CD4-positive, alpha-beta T cell treated with Interleukin-1 beta for 1 hour (primary cell): ENCODE measurements at places on chromosomes 12 and 14.

DNA sequence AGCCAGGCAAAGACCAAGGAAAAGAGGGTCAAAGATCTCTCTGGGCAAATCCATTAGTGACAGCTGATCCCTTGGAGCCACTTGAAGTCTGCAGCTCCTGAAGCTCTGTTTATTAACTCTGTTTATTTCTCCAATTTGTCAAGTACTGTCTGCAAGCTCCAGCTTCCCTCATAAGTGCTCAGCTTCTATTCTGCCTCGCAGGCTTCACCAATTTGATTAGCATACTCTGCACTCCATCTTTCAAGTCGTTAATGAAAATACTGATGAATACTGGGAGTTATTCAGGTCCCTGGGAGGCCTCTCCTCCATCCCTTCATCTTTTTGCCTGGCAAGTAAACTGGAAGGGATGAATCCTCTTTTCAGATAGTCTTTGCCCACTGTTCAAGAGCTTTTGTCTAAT is 54.3 kb downstream of the TTC9 start:
- no peak for DNase-seq

GRCh38 chr14:100622708-100623485 is 35.7 kb upstream of the BEGAIN start:
- no peak for DNase-seq

- no peak for DNase-seq
These were observed 116.0 kb upstream of the LHX5 start for GRCh38 chr12:113587720-113588119.

DNA sequence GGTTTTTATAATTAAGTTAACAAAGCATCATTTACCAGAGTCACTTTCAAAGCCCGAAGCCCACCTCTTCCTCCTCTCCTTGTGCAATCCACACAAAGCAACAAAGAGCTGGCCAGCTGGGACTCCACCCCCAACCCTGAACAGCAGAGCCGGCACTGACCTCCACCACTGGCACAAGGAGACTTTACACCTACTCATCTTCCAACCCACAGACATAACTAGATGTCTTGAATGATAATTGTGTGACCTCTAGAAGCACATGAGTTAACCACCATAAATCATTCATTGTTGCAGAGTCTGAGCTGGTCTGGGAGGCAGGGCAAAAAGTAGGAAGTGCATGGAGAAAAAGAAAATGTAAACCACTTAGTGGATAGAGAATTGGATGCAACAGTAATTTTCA is 72.2 kb downstream of the ST8SIA1 start:
- no peak for DNase-seq

DNA sequence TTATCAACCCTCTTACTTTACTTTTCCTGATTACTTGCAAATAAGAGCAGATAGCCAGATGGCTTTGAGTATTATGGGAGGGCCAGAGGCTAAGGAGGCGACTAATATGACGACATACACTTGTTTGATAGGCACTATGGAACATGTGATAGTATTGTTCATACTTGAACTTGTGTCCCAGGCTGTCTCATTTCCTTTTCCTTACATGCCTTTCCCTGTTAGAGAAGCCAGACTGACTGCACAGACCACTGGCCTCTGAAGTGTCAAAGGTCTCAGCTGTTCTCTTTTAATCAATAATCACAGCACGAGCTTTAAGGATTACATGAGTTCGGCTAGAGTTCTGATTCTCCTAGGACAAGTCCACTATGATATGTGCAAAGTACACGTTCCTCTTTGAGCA is 326.0 kb downstream of the PRKD1 start:
- no peak for DNase-seq

- no peak for DNase-seq
These were observed 638 bp downstream of the PLEKHG3 start for GRCh38 chr14:64704743-64705380.

DNA sequence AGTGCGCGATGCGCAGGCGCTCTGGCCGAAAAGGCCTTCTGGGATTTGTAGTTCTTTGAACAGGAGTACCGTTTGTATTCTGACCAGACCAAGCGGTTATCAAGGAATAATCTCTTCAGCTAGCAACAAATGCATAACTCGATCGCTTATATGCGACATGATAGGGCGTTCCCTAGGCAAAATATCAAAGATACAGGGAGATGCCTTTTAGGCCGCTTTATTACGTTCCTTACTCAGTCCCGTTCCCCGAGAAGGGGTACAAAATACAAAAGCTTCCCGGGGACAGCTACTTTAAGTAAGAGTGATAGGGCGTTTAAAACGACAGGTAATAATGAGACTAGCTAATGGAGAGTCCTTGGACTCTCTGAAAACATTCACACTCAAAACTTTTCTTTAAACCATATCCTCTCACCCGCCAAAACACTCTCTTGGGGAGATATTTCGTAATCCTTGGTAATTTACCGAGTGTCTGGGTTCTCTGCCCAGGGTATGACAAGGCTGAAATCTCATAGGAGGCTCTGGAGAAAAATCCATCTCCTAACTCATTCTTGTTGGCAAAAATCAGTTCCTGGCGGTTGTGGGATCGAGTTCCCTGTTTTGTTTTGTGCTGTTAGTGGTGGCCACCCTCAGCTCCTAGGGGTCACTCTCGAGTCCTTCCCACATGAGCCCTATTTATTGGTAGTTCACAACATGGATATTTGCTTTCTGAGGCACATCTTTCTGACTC is 412 bp upstream of the SNW1 start:
- DNase-seq: no peak

GRCh38 chr14:65024957-65025356 is 38.3 kb downstream of the FNTB start:
- DNase-seq: no peak

DNA sequence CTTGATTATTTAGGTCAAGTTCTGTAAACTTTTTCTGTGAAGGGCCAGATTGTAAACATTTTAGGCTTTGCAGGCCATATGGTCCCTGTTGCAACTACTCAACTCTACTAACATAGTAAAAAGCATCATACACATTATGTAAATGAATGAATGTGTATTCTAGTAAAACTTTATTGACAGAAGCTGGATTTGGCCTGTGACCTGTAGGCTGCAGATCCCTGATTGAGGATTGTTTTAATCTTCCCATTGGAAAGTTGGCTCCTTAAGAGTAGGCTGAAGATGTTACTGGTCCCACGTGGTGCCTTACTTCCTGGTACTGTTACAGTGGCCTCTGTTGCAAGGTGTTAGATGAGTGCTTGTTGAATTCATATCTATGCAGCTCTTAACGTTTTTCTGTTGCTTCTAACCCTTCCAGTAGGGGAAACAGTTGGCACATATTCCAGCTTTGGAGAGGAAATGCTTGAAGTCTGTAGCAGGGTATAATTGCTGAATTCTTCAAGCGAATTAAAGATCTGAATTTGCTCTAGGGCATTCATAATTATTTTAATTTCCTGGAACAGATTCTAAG is 133.6 kb upstream of the DNM1L start:
- no peak for DNase-seq

DNA sequence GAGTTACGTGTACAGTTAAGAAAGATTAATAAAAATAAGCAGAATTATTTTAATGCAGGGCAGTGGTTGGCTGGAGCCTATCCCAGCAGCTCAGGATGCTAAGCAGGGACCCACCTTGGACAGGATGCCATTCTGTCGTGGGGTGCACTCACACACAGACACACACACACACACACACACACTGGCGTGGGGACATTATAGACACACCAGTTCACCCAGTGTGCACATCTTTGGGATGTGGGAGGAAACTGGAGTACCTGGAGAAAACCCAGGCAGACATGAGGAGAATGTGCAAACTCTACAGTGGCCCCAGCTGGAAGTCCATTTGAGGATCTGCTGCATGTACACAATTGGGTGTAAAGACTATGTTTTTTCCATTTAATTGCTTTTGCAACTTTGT is 12.8 kb upstream of the IFI27L2 start:
- no peak for DNase-seq

- DNase-seq: no peak
These were observed 44.2 kb upstream of the TSPAN9 start for GRCh38 chr12:3032770-3033538.

GRCh38 chr12:86275356-86275755 is 19.2 kb upstream of the MGAT4C start:
- DNase-seq: no peak

DNA sequence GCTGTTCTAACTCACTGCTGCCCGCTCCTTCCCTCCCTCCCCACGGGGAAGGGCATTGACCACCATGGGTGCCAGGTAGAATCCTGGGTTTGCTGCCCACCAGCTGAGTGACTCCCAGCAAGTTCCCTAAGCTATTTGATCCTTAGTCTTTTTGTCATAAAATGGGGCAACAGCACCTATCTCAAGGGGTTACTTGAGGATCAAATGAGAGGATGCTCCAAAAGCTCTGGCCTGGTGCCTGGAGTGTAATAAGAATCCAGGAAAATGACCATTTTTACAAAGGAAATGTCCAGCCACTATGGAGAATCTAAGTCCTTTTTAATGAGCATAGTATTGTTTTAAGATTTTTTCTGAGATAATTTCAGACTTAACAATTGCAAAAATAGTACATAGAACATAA is 61.4 kb upstream of the CMKLR1 start:
- no peak for DNase-seq
